LHCN-M2 (cell line): ENCODE measurements at places on chromosomes 6 and 20. TPM values are rescaled to one million over a fixed set of nuclear protein-coding genes. Genes with fewer than 3 reads are reported as not detected.

Gene OPN5
- not detected in 2 replicates for total RNA-seq

Gene TRDN
- total RNA-seq = not detected in 2 replicates

Gene ENPP4
- total RNA-seq = 1.8 and 1.9 TPM in 2 replicates

DNA sequence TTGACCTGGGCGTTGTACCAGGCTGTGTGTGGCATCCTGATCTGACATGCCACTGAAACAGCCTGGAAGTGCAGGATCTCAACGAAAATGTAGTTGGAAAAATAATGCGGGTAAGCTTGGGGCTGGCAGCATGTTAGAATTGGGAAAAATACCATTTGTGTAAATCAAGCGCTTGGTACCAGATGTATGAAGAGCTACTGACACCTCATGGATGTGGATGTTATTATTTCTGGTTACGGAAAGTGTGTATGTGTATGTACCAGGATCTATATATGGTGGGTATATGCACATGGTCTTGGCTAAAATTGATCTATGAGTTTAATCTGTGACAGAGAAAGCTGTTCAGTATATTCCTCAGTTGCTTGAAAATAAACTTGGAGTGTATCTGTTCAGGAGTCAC is 22.7 kb downstream of the HIVEP1 start:
- no peak for DNase-seq

GRCh38 chr6:7052443-7053011 is 55.2 kb upstream of the RREB1 start:
- DNase-seq = peak; percentile 65

- DNase-seq = no peak
Observed at GRCh38 chr6:99802396-99803031, 191.5 kb downstream of the MCHR2 start.
